Hindlimb muscle (tissue), 1 donor: ENCODE measurements at places on chromosomes 7 and 10.

DNA sequence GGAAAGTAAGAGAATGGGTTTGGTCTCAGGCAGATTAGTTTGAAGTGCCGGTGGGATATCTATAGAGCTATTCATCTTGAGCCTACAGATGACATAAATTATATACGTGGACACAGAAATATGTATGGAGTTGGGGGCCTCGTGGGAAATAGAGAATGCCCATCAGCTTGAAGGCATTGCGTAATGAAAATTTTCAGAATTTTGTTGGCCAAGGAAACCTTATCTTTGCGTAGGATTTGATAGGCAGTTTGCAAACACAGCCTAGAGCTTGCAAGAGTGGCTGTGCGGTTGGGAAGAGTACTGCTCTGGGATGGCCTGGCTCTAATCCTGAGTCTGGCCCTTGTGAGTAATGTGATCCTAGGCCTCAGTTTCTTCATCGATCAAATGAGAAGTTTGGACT is 32.3 kb downstream of the MCM10 start:
- no peak for DNase-seq

GRCh38 chr10:36638462-36639155 is 486.8 kb upstream of the ANKRD30A start:
- no peak for DNase-seq

DNA sequence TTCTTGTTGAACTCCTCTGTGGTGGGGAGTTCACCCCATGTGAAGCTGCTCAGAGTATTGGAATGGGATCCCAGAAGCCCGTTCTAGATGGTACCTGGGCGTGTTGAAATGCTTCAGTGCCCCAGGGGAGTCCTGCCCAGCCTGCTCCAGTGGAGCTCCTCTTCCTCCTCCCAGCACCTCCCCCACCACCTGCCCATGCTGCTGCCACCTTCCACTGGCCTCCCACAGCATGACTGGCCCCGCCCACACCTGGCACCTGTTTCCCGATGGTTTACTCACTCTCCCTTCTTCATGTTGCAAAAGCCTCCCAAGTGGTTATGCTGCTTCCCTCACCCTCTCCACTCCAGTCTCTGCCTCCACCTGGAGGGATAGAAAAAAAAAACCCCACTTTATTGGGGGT is 32.2 kb upstream of the PCBD1 start:
- DNase-seq = no peak

DNA sequence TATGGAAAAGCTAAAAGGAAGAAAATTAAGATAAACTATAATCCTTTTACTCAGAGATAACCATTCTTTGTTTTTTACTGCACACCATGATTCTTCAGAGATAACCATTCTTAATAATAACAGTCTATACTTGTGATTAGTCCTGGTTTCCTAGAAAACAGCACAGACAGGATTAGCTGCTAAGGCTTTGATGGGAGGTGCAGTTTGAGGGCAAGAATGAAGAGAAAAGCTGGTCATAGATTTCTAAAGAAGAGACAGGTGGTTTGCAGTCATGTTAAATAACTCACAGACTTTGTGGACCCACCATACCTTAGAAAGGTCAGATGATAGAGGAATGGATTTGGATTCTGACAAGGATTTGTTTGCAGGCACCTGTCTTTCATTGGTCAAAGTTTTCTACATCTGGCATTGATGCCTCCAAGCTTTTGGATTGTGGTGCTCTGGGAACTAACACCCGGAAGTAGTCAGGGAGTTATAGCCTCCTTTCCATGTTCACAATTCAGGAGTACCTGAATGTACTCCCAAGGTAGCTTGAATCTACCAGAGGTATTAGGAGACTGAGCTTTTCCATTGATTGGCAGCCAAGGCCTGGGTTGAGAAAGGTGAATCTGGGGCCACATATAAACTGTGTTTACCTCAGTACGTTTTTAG is 3.7 kb downstream of the SMC3 start:
- DNase-seq = no peak

DNA sequence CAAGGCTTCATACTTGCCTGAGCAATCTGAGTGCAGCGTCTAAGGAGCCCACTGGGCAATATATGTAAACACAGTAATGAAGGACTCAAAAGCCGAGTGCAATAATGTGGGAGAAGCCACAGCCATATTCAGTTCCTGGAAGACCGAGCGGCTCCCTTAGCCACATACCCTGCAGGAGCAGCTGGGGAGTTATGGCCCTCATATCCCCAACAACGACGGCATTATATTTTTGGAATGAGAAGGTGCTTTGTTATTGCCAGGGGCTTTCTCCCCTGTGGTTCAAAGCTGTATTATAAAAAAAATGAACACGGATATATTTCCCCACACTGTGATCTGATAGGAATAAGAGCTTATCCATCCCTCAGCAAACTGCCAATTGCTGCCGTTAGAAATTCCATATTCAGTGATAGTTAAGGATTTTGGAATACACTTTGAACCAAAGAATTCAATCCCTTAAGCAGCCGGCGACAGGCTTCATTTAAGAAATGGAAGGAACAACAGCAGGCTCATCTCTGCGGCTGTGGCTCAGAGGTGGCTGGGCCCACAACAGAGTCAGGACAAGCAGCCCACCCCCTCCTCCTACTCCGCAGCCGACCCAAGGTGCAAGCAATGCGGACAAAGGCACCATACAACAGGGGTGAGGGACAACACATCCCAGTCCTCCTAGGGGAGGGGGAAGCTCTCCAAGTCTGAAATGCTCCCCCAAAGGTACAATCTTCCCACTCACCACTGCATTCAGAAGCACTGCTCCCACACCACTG is 77.2 kb downstream of the TNS3 start:
- DNase-seq = no peak

- no peak for DNase-seq
Observed at GRCh38 chr10:122861711-122862161, 16.1 kb upstream of the CUZD1 start.

GRCh38 chr10:92064506-92064905 is 140.9 kb downstream of the BTAF1 start:
- DNase-seq = no peak

- no peak for DNase-seq
Observed at GRCh38 chr10:24552346-24553016, 171.2 kb downstream of the ARHGAP21 start.

- no peak for DNase-seq
Observed at GRCh38 chr7:108418946-108419345, 37.3 kb downstream of the NRCAM start.

- peak; percentile 63 for DNase-seq
Observed at GRCh38 chr10:80204677-80205476, 460 bp downstream of the ANXA11 start.

- no peak for DNase-seq
Observed at GRCh38 chr10:98444314-98445006, 2.3 kb downstream of the HPS1 start.

GRCh38 chr10:129793479-129793878 is 170.6 kb downstream of the EBF3 start:
- no peak for DNase-seq

GRCh38 chr7:28711114-28711513 is 247.0 kb downstream of the TRIL start:
- DNase-seq = no peak

DNA sequence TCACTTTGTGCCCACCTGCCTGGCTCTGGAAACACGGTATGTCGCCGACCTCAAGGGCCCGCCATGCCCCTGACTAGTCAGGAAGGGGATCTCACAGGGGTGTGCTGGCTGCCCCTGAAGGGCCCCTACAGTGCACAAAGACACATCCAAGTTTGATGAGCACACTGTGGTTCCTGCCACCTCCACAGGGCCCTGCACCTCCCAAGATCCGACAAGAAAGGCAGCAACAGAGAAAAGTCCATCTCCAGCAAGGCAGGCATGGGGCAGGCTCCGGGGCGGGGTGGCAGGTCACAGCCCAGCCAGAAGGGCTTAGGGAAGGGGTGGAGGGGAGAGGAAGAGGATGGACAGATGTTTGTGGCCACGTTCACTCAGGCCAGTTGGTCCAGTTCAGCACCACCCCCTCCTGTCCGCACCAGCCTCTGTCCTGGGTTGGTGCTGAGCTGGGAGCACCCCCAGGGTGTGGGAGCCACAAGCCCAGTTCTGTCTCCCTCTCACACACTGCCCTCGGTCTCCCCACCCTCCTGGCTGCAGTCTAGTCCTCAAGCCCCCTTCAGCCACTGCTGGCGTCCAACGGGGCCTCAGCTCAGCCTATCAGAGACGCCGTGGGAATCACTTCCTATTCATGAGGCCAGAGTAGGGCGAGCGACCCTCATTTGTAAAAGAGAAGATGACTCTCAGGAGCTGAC is 11.5 kb downstream of the DRGX start:
- DNase-seq = no peak

- no peak for DNase-seq
Observed at GRCh38 chr10:80149123-80149522, 16.6 kb downstream of the PLAC9 start.
